SIG-M5 (cell line): ENCODE measurements at places on chromosomes 1 and 21.

GRCh38 chr1:94553931-94554330 lies 12.4 kb upstream of the F3 start:
- DNase-seq: no peak

GRCh38 chr1:183877053-183877720 lies 72.3 kb downstream of the RGL1 start:
- DNase-seq: no peak

GRCh38 chr1:199404976-199405375 lies 622.5 kb upstream of the NR5A2 start:
- no peak for DNase-seq

DNA sequence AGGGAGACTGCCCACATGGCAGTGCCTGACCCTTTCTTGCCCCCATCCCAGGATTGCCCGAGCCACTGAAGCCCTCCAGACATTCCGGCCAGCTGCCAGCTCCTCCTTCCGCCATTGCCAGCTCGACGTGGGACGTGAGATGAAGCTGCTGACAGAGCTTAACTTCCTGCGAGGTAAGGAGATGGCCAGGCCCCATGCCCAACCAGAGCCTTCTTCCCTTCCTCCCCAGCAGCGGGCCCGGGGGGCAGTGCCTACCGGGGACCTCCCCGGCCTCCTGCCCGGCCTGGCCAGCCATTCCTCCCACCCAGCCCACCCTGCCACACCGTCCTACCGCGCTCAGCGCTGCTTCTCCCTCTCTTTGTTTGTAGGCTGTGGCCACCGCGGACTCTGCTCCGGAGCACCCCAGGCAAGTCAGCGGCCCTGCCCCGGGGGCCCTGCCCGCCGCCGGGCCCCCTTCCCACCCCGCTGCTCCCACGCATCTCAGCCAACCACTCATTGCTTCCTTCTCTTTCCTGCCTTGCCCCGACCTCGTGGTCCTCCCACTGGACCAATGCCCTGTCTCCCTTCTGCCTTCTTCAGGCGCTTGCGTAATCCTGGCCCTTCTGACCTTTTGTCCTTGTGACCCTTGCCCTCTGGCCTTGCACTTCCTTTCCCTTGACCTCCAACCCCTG lies 4.9 kb downstream of the TRIM46 start:
- no peak for DNase-seq

GRCh38 chr21:43322805-43323204 lies 104.1 kb downstream of the SIK1 start:
- no peak for DNase-seq

GRCh38 chr1:24742090-24742938 lies 2.9 kb upstream of the CLIC4 start:
- no peak for DNase-seq

- no peak for DNase-seq
Observed at GRCh38 chr1:43256675-43257570, 12.9 kb upstream of the TMEM125 start.

- DNase-seq: no peak
Observed at GRCh38 chr1:94384485-94385265, 33.5 kb upstream of the ABCD3 start.

DNA sequence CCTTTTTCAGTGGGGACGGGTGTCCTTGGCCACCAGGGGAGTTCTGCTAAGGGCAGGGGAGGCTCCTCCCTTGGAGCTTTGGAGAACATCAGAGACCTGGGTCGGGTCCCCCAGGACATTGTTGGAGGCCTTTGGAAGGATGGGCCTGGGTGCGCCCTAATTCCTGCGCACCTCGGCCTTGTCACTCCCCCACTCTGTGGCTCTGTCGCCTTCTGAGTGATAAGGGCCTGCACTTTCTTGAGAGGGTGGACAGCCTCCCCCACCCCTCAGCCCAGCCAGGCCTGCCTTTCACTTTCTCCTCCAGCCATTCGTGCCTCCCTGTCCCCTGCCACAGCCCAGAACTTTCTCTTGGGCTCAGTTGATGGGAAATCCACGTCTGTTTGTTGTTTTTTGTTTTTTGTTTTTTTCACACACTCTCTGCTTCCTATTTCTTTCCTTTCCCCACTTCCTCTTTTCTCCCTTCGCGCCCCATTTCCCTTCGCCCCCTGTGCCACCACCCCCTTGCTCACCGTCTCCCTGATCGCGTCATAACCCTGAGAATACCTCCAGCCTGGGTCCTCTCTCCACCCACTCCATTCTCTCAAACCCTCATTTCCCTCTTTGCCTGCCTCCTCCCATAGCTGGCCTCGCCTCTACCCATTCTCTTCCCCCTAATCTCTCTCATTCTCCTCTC lies 85.6 kb downstream of the PAX7 start:
- DNase-seq: no peak

GRCh38 chr1:9385801-9386573 lies 93.3 kb downstream of the SPSB1 start:
- no peak for DNase-seq

DNA sequence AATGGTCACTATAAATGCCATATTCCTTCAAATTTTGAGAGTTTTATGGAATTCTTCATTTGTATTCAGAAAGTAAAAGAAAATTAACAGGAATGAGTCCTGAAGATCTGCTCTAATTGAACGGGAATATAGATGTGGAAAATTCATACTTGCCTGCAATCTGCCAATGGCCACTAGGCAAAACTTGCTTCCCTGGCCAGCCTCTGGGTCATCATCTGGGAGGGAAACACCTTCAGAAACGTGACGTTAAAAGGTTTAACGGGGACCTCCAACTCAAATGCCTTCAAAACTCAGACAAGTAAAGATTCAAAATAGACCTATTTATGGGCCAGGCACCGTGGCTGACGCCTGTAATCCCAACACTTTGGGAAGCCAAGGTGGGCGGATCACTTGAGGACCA lies 21.7 kb upstream of the CTSK start:
- DNase-seq: no peak

DNA sequence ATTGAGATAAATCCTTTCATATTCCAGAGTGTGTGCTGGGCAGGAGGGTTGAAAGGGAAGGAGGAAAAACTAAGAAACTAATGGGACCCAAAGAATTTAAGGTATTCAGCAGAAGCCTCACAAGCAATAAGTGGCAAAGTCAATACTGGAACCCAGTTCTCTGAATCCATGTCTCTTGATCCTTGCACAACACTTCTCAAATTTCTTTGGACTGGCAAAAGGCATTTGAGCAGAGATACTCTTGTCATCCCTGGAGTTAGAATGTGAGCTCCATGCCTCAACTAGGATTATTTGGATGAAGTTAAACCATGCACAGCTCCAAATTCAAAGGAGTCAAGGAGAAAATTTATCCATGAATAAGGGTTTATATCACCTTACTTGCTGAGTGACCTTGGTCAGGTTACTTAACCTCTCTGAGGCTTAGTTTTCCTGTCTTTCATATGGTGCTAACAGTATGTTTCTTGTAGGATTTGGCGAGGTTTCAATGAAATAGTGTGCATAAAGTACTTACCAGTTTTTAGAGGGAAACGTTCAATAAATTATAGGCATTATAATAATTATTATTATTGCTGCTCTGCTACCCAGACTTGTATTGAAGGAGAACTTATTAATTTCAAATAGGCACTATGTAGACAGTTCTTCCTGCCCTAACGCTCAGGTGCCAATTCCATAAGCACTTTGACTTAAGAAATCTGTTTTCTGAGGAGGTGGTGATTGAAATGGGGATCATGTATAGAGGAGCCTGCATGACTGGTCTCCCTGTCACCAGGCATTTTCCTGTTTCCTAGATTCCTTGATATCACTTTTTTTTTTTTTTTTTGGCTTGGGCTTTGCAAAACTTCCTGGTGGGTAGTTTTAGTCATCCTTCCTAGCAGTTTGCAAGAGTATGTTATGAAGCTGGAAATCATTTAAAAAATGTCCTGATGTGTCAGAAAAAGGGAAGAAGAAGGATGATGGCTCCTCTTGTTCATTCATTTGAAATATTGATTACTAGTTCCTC lies 125.0 kb upstream of the JUN start:
- DNase-seq: no peak

DNA sequence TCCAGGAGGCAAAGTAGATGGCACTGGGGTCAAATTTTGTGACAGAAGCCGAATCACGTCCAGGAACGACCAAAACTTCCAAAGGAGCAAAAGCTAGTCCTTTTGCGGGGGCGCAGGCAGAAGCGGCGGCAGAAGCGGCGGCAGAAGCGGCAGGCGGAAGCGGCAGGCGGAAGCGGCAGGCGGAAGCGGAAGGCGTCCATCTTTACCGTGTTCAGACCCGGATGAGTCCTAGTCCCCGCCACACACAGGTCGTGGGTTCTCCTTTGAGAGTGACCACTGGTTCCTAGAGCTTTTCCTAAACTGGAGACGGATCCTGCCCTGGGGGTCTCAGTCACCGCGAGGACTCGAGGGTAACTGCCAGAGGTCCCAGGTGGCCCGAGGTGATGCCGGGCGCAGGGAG lies 53.6 kb downstream of the POFUT2 start:
- DNase-seq: no peak

GRCh38 chr1:207858281-207858680 lies 52.6 kb downstream of the CD34 start:
- DNase-seq: no peak

- no peak for DNase-seq
Observed at GRCh38 chr1:43982808-43983207, 3.8 kb downstream of the B4GALT2 start.

DNA sequence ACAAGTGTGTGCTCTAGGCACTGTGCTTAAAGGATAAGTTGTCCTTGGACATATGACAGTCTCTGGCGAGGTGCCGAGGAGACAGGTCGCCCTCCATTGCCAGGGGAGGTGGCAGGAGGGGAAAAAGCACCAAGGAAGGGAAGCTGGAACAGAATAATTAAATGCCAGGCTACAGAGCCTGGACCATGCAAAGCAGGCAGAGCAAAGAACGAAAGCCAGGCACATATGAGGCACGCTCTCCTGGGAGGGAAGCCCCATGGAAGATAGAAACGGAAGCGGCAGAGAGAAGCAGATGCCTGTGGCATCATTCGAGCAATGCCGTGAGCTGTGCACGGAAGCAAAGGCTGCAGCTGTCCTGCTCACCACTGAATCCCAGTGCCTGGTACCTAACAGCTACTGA lies 91.2 kb downstream of the JAK1 start:
- no peak for DNase-seq

- no peak for DNase-seq
Observed at GRCh38 chr1:38198099-38198498, 151.5 kb upstream of the POU3F1 start.

DNA sequence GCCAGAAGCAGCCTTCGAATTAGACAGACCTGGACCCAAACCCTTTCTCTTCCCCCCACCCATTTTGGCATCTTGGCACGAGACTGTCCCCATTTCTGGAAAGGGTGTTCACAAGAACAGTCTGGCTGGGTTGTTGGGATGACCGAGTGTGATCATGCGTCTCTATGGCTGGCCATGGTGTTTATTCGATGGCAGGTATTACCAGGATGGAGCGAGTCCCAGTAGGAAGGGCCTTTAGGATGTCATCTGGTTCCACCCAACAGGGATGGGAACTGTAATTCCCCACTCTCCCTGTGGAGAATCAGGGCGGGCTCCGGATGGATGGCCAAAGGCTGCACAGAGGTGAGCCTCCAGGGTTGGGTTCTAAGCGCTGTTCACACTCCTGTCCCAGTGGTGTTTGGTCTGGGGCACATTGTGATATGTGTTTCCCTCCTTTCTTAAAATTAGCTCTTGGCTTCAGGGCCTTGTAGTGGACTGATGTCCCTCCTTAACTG lies 33.4 kb upstream of the ATP5PO start:
- no peak for DNase-seq
